CD8-positive, alpha-beta memory T cell (primary cell): ENCODE measurements at places on chromosomes 12 and 14. TPM values are rescaled to one million over a fixed set of nuclear protein-coding genes. Genes with fewer than 3 reads are reported as not detected.
A peak's percentile ranks its signal among the peaks of the same experiment; 100 is the strongest.

DNA sequence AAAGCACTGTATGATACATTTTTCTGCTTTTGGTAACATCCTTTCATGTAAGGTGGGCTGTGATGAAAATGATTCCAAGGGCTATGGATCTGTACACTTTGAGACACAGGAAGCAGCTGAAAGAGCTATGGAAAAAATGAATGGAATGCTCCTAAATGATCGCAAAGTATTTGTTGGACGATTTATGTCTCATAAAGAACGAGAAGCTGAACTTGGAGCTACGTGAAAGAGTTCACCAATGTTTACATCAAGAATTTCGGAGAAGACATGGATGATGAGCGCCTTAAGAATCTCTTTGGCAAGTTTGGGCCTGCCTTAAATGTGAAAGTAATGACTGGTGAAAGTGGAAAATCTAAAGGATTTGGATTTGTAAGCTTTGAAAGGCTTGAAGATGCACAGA, 22.1 kb upstream of the SRGAP1 start:
- H3K36me3 ChIP-seq = no peaks in the 10 kb centered on the region
- peaks cover 5% of the 10 kb centered on the region for H3K27me3 ChIP-seq
- H3K27ac ChIP-seq = no peak overlapping the region
- no peaks in the 10 kb centered on the region for H3K4me1 ChIP-seq

DNA sequence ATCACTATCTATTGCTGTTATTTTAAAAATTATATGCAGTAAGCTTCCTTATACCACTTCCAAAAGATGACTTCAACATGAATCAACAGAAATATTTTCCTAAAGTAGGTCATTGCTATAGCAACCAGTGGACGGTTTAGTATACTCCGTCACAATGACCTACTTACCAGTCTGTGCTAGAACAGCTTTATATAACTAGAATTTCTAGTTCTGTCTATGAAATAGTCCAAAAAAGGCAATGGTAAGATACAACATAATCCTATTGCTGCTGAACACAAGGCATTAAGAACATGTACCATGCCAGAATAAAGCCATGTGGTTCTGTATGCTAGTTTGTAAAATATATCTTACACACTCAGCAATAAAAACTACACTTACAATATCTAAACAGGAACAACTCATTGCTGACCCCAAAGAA, 40.7 kb upstream of the MTERF2 start:
- no peaks in the 10 kb centered on the region for H3K36me3 ChIP-seq
- peak overlapping the region; percentile 86 for H3K27ac ChIP-seq
- H3K4me3 ChIP-seq = no peak overlapping the region
- H3K27me3 ChIP-seq = no peaks in the 10 kb centered on the region
- H3K4me1 ChIP-seq = peaks cover 13% of the 10 kb centered on the region

- DNase-seq = no peak
- H3K27ac ChIP-seq = no peak overlapping the region
- H3K36me3 ChIP-seq = no peaks in the 10 kb centered on the region
Observed at GRCh38 chr12:15979096-15980092, 68.3 kb downstream of the DERA start.

DNA sequence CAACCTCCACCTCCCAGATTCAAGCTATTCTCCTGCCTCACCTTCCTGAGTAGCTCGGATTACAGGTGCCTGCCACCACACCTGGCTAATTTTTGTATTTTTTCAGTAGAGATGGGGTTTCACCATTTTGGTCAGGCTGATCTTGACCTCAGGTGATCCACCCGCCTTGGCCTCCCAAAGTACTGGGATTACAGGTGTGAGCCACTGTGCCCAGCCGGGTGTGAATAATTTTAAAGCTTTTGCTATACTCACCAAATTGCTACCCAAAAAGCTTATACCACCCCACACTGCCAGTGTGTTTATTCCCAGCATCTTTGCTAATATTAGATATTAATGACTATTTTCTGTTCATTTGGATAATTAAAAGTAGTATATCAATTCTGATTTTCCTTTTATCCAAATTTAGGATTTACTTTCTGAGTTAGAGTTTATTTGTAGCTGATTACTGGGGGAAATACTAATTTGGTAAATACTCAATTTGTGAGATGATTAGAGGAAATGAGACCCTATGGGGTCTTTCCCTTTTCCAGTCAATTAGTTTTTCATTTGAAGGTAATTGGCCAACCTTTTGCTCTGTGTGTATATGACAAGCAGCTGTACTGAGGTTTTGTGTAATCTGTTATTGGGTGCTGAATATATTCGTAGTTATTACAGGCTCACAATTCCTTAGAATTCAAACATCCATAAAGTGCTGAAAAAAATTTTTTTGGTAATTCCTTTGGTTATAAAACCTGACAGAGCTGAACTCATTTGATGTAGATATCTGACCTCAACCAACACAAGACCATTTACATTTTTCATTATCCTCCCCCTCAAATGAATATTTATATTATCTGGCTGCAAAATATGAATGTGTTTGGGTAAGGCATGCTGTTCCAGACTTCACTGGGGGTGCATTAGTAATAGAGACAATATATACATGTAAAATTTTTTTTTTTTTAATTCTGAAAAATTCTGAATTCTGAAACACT, 73.6 kb downstream of the ANO6 start:
- H3K4me1 ChIP-seq = no peaks in the 10 kb centered on the region
- no peak for DNase-seq
- no peak overlapping the region for H3K4me3 ChIP-seq
- no peak overlapping the region for H3K27ac ChIP-seq

- H3K27ac ChIP-seq = no peak overlapping the region
- no peak for DNase-seq
- H3K27me3 ChIP-seq = no peaks in the 10 kb centered on the region
- no peaks in the 10 kb centered on the region for H3K36me3 ChIP-seq
Observed at GRCh38 chr12:111276146-111276545, 92.7 kb downstream of the PHETA1 start.

DNA sequence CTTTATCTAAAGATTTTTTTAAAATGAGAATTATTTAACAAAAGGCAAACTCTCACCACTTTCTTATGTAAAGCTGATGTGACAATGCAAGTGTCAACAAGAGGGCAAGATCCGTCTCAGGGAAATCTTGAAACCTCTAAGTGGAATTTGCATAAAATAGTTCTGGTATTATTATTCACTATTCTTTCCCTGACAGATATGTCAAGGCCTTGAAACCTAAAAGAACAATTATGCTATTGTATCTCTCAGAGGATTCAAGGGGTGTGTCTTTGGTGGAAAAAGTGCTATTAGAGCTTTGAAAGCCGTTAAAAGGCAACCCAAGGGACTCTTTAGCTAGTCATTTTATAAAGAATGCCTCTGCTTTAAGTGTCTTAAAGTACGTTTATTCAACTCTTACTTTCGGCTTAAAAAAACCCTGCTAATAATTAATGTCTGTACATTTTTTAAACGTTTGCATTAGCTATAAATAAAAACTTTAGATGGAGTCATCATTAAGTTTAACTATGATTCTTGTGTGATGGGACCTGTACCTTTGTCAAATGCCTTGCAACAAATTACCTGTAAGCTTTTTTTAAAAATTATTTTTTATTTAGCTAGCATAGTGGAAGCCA, 585.5 kb downstream of the VRK1 start:
- peaks cover 45% of the 10 kb centered on the region for H3K4me1 ChIP-seq
- no peaks in the 10 kb centered on the region for H3K36me3 ChIP-seq
- no peaks in the 10 kb centered on the region for H3K27me3 ChIP-seq
- H3K27ac ChIP-seq = no peak overlapping the region
- no peak overlapping the region for H3K4me3 ChIP-seq

DNA sequence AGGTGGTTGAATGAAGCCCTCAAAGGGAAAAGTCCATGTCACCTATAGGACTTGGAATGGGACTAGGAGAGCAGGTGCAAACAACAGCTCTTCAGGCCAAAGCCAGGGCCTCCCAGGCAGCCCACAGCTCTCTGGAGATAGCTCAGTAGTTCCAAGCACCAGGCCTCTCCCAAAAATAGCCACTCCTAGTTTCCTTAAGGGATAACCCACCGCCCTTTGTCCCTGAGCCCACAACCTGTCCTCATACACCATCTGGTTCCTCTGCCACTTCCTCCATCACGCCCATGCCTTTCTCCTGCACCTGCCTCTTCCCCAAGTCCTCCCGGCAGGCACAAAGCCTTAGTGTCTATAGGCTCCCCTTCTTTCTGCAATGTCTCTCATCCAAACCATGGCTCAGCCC, 2.1 kb downstream of the RAB15 start:
- no peaks in the 10 kb centered on the region for H3K27me3 ChIP-seq
- peaks cover 19% of the 10 kb centered on the region for H3K4me1 ChIP-seq
- H3K27ac ChIP-seq = no peak overlapping the region
- no peak overlapping the region for H3K4me3 ChIP-seq

DNA sequence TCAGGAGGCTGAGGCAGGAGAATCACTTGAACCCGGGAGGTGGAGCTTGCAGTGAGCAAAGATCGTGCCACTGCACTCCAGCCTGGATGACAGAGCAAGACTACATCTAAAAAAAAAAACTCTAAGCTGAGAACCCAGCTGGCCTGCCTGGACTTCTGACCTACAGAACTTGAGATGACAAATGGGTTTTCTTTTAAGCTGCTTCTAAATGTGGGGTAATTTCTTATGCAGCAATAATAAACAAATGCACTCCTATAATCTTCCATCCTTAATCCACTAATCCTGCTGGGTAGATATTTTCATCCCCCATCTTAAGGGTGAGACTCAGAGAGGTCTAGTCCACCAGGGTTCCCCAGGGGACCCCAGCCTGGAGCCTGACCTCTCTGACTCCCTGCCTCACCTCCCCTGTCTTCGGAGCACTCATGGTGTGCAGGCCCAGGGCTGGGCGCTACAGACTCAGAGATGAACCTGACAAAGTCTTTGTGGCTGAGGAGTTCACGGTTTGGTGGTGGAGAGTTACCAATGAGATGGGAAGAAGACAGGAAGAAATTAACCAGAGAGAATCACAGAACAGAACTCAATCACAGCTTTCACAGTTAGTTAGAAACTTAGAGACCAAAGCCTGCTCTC, 39.7 kb upstream of the BDKRB2 start:
- H3K27me3 ChIP-seq = peaks cover 3% of the 10 kb centered on the region
- H3K4me1 ChIP-seq = no peaks in the 10 kb centered on the region
- H3K4me3 ChIP-seq = no peak overlapping the region
- H3K36me3 ChIP-seq = no peaks in the 10 kb centered on the region
- DNase-seq = no peak
- no peak overlapping the region for H3K27ac ChIP-seq

DNA sequence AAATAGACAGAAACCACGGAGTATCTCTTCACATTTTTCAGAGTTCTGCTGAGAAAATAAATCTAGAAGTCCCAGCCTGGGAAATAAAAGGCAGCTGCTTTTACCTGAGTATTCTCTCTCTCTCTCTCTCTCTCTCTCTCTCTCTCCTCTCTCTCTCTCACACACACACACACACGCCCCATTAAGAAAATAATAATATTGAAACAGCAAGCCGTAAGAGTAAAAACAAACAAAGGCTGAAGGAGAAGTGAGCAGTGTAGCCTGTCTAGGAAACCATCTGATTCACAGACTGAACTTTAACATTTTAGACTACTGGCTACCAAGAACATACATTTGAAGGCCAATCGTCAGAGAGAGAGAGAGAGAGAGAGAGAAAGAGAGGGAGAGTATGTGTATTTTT, 8.4 kb downstream of the PTHLH start:
- no peak overlapping the region for H3K4me3 ChIP-seq
- peaks cover 3% of the 10 kb centered on the region for H3K4me1 ChIP-seq
- H3K27ac ChIP-seq = no peak overlapping the region
- peaks cover 12% of the 10 kb centered on the region for H3K27me3 ChIP-seq

Gene PNN
- 92.5 TPM for total RNA-seq

Gene OR4E1
- not detected for total RNA-seq

Gene GSKIP
- 23.7 TPM for total RNA-seq

Gene COL2A1
- total RNA-seq = not detected

Gene OTX2
- not detected for total RNA-seq

Gene RNASE2
- total RNA-seq = not detected

Gene ANKRD33
- total RNA-seq = not detected
